ENCODE measurements at places on chromosomes 4 and X.

DNA sequence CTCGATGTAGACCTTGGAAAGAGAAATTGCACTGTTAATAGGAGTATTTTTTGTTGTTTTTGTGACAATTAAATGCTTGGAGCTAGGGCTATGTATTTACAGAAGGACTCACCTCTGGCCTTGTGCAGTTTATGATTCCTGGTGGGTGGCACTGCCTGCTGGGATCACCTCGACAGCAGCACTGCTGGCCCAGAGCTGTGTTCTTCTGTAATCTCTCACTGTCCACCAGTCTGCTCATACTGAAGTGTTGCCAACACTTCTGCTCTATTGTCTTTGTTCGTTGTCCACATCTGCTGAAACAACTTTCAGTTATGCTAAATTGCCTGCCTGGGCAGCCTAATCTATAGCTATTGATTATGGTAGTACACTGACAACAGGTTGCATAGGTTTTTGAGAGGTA is 194.4 kb upstream of the ANK2 start:
- no peak for DNase-seq

GRCh38 chr4:184450743-184451535 is 23.4 kb downstream of the IRF2 start:
- DNase-seq = no peak

- DNase-seq = no peak
These were observed 251.8 kb downstream of the TENM3 start for GRCh38 chr4:182495031-182495430.

DNA sequence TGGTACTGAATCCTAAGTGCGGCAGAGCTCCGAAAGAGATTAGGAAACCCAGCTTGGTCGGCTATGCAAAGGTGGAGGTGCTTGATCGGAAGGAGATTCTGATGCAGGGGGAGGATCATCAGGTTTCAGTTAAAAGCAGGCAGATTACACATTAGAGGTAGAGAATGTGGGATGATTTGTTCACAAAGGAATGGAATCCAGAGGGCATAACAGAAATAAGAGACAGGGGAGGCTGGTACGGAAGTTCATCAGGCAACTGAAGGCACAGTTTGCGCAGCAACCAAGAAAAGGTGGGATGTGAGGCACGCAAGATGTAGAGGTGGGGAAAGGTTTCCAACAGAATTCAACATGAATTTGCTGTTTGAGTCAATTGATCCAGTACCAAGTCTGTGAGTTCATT is 424 bp upstream of the ZNF330 start:
- DNase-seq = no peak

DNA sequence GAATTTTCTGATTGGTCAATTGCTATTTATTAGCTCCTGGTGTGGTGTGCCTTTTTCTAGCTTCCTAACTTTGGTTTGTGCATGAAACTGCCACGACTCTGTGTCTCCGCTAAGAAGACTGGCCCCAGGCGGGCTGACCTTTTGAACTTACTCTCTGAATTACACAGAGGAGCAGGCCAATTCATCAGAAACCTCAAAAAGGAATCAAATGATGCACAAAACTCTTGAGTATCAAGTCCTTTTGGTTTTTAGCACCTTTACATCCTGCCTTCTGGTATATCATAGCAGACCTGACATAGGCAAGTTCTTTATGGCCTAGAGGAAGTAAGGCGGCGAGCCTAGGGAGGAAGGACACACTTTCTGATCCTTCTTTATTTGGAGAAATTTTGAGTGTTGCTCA is 17.6 kb downstream of the TKTL1 start:
- DNase-seq = no peak

DNA sequence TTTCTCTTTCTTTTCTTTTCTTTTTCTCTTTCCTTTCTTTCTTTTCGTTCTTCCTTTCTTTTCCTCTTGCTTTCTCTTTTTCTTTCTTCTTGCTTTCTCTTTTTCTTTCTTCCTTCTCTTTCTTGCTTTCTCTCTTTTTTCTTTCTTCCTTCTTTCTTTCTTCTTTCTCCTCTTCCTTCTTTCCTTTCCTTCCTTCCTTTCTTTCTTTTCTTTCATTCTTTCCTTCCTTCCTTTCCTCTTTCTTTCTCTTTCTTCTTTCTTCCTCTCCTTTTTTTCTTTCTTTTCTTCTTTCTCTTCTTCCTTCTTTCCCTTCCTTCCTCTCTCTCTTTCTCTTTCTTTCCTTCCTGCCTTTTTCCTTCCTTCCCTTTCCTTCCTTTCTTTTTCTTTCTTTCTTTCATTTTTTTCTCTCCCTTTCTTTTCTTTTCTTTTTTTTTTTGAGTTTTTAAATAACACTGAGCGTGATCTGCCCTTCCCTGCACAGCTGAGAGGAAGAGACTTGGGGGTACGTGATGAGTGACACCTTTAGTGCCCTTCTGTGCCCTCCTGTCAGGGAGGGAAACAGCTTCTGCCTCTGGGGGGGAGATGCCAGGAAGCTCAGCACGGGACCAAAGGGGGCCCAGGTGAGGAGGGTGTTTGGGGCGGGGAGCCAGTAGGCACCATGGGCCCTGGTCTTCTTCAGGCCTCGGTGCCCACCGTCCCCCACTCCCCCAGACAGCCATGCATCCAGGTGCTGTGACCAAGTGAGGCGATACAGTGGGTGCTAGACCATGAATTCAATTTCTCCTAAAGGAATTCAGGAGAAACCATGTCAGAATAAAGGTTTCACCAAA is 36.6 kb upstream of the CDKN2AIP start:
- no peak for DNase-seq

DNA sequence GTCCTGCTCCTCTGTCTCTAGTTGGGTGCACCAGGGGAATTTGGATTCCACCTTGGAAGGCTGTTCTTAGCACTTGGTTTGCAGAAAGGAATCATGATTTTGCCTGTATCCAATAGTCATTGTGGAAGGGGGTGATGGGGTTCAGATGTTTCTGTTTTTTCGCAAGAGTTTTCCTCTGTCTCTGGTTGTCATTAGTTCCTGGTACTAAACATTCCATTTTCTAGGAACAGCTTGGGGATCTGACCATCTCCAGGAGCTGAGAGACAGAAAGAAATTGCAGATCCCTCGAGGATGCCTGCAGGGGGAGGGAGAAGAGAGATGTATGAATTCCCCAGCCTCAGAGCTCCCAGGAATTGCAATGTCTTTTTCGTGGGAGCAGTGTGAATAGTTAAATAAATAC is 70.9 kb downstream of the CYTL1 start:
- DNase-seq = no peak

DNA sequence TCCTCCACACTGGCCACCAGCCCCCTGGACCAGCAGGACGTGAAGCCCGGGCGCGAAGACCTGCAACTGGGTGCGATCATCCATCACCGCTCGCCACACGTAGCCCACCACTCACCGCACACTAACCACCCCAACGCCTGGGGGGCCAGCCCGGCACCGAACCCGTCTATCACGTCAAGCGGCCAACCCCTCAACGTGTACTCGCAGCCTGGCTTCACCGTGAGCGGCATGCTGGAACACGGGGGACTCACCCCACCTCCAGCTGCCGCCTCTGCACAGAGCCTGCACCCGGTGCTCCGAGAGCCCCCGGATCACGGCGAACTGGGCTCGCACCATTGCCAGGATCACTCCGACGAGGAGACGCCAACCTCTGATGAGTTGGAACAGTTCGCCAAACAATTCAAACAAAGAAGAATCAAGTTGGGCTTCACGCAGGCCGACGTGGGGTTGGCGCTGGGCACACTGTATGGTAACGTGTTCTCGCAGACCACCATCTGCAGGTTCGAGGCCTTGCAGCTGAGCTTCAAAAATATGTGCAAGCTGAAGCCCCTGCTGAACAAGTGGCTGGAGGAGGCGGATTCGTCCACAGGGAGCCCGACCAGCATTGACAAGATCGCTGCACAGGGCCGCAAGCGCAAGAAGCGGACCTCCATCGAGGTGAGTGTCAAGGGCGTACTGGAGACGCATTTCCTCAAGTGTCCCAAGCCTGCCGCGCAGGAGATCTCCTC is 600 bp downstream of the POU3F4 start:
- no peak for DNase-seq

GRCh38 chr4:104146048-104146447 is 348.6 kb downstream of the CXXC4 start:
- DNase-seq = no peak

DNA sequence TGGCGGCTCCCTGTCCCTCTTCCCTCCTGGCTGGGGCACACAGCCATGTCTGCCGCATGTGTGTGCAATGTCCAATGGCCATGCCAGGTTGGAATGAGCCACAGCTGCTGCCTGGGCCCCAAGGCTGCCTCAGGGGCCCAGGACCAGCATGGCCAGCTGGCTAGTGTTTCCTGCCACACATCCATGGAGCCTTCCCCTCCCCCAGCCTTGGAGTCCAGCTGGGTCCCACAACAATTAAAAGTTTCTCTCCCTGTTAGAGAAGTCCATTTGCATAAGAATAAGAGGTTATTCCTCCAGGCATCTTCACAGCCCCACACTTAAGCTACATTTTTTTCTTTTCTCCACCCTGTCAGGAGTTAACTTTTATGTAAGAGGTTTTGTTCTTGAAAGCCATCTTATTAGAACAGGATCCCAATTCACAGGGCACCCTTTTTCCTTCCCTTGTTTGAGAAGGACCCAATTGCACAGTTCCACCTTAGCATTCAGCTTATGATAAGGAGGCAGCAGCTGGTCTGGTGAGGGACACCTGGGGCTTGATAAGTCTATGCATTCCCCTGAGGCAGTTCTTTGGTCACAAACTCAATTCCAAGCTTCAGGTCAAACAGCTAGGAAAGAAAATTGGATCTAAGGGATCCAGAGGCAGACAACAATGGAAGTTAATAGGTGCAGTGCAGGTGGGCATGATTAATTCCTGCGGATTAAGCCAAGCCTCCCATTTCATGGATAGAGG is 963.3 kb upstream of the GRIA3 start:
- DNase-seq = no peak

All from CD8-positive, alpha-beta memory T cell (primary cell).